Epithelial cell of alveolus of lung (primary cell): ENCODE measurements at places on chromosomes 5 and 9. TPM values are rescaled to one million over a fixed set of nuclear protein-coding genes. Genes with fewer than 3 reads are reported as not detected.

DAB2 gene
- total RNA-seq: 23.0 and 44.8 TPM in 2 replicates

LRRC14B gene
- not detected in 2 replicates for total RNA-seq

PLAC8L1 gene
- not detected in 2 replicates for total RNA-seq

CNOT6 gene
- 11.1 and 20.8 TPM in 2 replicates for total RNA-seq

LCN1 gene
- total RNA-seq: not detected in 2 replicates

SPARC gene
- total RNA-seq: 1,078 and 1,962 TPM in 2 replicates

LECT2 gene
- not detected in 2 replicates for total RNA-seq

TMEM232 gene
- 0.24 and 3.1 TPM in 2 replicates for total RNA-seq

JAKMIP2 gene
- total RNA-seq: 3.0 and 7.1 TPM in 2 replicates

KCNV2 gene
- not detected in 2 replicates for total RNA-seq

RUSC2 gene
- total RNA-seq: 26.3 and 27.8 TPM in 2 replicates

DTWD2 gene
- total RNA-seq: 3.7 and 4.2 TPM in 2 replicates

ABO gene
- total RNA-seq: not detected in 2 replicates

ZNF454 gene
- 1.2 and 6.2 TPM in 2 replicates for total RNA-seq

HMGXB3 gene
- total RNA-seq: 24.6 and 24.7 TPM in 2 replicates

RLN1 gene
- total RNA-seq: not detected in 2 replicates

LRRC19 gene
- not detected in 2 replicates for total RNA-seq

PCA3 gene
- total RNA-seq: not detected in 2 replicates

C9orf43 gene
- total RNA-seq: 0.52 TPM in 1 of 2 replicates, not detected in the other

PCDHB7 gene
- total RNA-seq: under 0.01 and 1.9 TPM in 2 replicates

RBM27 gene
- total RNA-seq: 14.4 and 17.4 TPM in 2 replicates

CAVIN4 gene
- 0.65 and 1.9 TPM in 2 replicates for total RNA-seq

ZER1 gene
- total RNA-seq: 20.2 and 56.1 TPM in 2 replicates

SLCO6A1 gene
- total RNA-seq: not detected in 2 replicates
